Amniotic epithelial cell (primary cell): ENCODE measurements at places on chromosomes 12 and 14.

DNA sequence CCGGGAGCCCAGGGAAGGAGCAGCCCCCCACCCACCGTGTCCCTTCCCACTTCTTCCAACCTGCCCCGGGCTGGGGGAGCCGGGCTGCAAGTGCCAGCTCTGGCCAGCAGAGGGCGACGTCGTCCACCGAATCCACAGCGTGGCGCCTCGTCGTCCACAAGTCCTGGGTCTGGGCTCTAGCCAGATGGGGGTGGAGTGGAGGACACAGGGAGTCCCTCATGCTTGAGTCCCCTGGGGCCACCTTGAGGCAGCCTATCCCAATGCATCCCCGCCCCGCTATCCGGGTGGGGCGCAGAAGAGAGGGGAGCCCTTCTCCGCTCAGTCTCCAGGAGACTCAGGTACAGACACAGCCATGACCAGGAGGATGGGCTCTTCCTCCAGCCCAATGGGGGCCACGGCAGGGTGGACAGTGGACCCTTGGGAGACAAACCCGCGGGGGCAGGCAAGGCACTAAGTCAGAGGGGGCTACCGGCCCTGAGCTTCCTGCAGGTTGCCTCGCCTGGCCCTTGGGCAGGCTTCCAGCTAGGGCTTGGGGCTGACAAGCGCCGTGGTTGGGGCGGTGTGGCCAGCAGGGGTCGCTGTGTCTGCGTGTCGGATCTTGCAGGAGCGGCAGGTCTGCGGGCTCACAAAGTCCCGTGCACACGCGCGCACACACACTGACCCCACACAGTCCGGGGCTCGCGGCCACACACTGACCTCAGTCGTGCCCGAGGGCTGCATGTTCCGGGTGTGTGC, 5.5 kb downstream of the AQP5 start:
- peak; percentile 71 for DNase-seq

GRCh38 chr14:25904446-25904845, 693.4 kb downstream of the NOVA1 start:
- DNase-seq = no peak

DNA sequence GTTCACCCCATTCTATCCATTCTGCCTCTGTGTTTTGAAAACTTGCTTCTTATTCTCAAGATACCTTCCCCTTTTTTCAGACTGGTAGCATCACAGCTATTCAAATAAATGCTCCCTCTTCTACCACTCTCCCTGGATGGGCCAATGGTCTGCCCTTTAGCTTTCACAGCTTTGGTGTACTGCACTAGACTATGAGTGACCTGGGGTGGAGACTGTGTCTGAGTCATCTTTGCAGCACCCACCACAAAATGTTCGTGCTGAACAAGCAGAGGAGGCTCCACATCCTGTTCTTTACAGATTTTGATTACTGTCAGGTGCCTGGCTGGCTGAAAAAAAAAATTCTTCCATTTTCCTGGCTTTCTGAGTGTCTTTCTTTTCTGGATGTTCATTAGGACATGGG, 1104.1 kb upstream of the TMEM132C start:
- DNase-seq = peak; percentile 23

- no peak for DNase-seq
Measured at GRCh38 chr12:32605326-32606095, 73.6 kb upstream of the DNM1L start.

GRCh38 chr12:131049002-131049401, 95.3 kb downstream of the ADGRD1 start:
- no peak for DNase-seq

DNA sequence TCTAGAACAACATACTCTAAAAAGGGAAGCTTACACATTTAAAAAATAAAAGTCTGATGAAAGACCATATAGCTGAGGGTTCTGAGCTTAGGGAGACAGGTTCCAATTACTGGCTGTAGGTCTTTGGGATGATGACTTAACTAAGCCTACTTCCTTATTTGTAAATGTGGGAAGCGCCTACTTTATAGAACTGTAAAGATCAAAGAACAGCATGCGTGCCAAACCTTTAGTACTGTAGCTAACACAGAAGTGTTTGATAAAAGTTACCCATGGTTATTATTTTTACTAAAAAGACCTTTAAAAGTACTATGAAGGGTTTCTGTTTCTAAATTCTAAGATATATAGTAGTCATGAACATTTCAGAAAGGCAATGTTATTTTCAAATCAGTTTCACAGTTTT, 35.7 kb downstream of the STK38L start:
- DNase-seq = no peak

DNA sequence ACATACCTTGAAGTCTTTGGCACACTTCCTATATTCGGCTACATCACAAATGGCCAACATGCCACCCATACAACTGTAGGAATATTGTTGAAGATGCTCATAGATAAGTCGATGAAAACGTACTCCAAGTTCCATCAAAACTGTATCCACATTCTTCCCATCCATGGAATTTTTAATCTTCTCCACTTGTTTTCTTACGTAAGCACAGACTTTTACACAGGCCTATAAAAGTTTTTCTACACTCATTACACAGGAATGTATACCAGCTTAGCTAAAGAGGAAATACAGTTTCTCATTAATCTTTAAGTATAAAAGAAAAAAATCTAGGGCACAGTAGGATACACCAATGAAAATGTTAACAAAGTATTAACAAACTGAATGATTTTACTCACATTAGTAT, 59.1 kb downstream of the EXOC5 start:
- DNase-seq = peak; percentile 67

- DNase-seq = peak; percentile 26
Measured at GRCh38 chr14:48890333-48890732, 695.8 kb downstream of the RPS29 start.

DNA sequence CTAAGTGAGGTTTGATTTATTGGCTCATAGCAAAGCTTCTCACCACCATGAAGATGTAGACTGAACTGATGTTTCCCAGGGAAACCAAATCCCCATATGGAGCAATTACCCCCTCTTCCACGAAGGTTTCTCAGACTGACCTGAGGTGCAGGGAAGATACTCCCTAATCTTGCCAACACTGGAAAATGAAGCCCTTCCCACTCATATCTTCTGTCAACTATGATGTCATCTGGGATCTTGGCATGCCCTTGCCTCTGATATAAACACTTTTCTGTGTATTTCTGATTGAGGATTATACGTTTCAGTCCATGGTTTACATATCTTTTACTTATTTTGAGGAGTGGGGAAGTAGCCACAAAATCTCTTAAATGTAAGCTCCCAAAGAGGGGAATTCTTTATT, 14.1 kb upstream of the CISTR start:
- peak; percentile 27 for DNase-seq

DNA sequence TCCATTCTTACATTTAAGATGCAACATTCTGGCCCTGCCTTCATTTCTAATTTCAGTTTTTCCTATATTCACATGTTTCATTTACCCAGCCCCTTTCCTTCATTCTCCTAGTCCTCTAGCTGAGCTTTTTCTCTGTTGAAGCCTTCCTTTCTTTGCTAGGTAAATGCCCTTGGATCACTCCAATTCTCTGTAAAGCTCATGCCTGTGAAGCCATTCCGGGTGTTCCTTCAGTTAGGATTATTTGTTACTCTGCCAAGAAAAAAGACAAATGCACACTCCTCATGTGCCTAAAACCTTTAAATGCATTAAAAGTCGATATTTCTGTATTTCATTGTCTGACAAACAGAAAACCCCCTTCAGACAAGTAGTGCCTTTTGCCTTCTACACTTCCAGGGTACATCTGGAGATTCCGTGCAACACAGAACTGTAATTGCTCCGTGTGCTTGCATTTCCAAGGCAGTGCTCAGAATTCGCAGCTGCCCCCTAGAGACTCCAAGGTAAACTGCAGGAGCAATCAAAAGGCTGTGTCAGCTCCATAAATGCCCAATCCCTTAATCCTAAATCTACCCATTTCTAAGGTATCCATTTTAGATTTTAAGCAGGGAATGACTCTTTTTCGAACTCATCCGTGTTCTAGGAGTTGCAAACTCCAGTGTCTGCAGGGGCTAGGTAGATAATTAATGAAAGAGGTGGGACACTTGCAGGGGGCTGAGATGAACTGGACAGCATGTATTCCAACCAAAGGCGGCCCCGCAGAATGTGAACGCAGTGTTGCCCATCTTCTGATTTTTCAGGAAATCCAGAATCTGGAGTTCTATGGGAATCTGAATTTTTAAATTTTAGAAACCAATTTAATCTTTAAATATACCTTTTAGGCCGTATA, 320.2 kb downstream of the GRIN2B start:
- DNase-seq = peak; percentile 7

DNA sequence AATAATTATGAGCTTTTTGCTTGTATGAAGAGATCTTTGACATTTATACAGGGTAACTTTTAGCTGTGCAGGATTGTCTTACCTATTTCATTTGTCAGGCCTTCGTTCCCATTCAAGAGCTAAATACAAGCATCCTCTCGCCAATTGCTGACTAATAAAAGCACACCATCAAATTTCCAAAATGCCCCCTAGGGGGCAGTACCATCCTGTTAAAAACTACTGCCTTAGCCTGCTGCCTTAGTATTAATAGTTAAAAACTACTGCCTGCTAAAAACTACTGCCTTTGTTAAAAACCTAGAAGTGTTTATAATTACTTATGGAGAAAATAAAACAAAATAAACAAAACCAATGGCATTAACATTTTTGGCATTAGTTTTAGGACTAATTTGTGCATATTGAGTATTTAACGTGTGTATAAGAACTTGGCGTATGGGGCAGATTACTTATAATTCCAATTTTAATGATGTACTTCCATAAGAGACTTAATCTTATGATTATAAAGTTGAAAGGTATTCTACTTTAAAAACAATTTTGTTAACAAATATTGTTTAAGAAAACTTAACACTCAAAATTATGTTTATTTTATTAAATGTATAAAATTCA, 3.0 kb upstream of the IFI27L2 start:
- peak; percentile 58 for DNase-seq

DNA sequence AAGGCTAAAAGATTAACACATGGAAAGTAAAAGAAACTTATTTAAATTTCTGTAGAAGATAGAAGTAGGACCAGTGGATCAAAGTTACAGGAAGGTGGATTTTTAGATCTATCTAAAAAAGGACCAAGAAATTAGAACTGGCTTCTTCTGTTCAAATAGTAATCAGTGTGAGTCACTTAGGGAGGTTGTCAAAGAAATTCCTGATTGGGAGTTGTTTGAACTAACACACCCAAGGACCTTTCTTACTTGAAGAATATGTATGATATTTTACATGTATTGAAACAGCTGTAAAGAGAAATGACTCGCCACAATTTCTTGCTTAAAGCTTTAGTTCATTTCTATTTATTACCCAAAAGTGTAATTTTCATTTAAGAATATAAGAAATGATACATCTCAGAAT, 256.9 kb downstream of the RAD51B start:
- DNase-seq = peak; percentile 15

DNA sequence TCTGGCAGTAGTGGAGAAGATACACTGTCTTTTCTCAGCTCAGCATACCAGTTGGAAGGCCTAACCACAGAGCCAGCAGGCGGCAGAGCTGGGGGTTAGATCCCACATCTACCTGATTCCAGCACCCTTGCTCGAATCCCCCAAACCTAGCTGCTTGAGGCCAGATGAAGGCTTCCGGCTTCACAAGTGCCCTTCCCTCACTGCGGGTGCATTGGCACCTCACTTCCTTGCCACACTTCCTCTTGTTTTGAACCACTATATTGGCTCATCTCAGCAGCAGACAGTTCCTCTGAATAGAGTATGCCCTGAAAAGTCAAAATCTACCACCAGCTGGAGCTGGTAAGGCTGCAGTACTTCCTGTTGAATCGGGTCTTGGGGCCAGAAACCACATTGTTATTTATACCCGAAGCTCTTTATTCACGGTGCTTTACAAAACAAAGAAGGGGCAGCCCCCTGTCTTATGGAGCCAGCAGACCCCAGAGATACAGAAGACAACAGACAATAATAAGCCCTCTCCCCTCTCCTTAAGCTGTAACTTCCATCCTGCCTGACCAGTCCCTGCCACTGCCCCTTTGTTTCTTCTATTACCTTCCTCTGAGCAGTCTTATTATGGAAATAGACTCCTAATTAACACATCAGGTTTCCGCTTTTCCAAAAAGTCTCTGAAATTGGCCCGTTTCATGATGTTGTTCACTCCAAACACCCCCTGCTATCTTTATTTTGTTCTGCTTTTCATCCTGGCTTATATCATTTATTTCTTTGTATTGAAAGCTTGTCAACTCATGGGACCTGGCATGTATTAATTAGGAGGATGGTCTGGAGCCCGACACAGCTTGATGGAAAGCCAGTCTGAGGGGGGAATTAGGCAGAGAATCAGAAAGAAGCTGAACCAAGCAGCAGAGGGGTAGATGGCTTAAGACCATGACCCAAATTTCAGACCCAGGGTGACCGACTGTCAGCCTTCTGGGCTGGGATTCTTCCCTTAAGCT, 233.5 kb downstream of the EFCAB11 start:
- DNase-seq = no peak

GRCh38 chr12:114414031-114414865, 8.3 kb upstream of the TBX5 start:
- DNase-seq = no peak

DNA sequence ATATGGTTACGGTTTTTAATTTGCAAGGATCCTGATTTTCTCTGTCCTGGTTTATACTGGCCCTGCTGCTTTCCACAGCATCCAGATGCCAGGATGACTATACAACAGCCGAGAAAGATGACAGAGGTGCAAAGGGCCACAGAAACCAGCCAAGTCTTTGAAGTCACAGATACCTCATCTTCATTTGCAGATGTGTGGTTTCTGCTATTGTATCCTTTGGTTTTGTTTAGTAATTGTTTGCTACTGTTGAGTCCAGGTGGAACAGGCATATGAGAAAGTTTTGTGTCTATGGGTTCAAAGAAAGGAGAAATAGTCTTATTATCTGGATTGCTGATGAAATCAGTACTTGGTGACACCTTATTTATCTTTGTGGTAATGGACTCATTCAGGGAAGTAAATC, 17.3 kb upstream of the KLHL42 start:
- DNase-seq = no peak

GRCh38 chr12:65327207-65328076, 49.0 kb downstream of the MSRB3 start:
- no peak for DNase-seq

DNA sequence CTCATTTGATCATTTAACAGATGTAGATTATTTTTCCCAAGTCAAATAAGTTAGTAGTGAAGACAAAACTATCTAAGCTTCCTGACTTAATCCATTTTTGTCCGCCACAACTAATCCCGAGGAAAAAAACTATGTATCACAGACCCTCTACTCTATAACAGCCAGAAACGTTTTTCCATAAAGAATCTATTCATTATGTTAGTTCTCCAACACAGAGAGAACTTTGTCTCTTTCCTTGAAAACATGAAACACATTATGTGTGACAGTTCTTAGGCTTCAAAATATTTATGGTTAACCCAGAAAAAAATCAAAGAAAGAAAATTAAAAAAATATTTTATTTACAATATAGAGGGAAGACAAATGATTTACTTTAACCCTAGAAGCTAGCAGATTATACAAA, 100.1 kb downstream of the PLEKHG7 start:
- DNase-seq = no peak

GRCh38 chr12:27987331-27987730, 14.8 kb upstream of the PTHLH start:
- DNase-seq = no peak
